ENCODE measurements at places on chromosomes 3 and 15. TPM values are rescaled to one million over a fixed set of nuclear protein-coding genes. Genes with fewer than 3 reads are reported as not detected.

- no peak overlapping the region for H3K4me3 ChIP-seq
- no peak overlapping the region for H3K27ac ChIP-seq
- no peaks in the 10 kb centered on the region for H3K36me3 ChIP-seq
- no peaks in the 10 kb centered on the region for H3K27me3 ChIP-seq
- no peak for DNase-seq
These were observed 64.0 kb downstream of the CHRD start for GRCh38 chr3:184443831-184444230.

- H3K4me1 ChIP-seq: no peaks in the 10 kb centered on the region
- H3K36me3 ChIP-seq: no peaks in the 10 kb centered on the region
- H3K4me3 ChIP-seq: no peak overlapping the region
These were observed 884.6 kb downstream of the AGBL1 start for GRCh38 chr15:86964271-86964670.

The CCNDBP1 gene
- 44.3 TPM for total RNA-seq

DNA sequence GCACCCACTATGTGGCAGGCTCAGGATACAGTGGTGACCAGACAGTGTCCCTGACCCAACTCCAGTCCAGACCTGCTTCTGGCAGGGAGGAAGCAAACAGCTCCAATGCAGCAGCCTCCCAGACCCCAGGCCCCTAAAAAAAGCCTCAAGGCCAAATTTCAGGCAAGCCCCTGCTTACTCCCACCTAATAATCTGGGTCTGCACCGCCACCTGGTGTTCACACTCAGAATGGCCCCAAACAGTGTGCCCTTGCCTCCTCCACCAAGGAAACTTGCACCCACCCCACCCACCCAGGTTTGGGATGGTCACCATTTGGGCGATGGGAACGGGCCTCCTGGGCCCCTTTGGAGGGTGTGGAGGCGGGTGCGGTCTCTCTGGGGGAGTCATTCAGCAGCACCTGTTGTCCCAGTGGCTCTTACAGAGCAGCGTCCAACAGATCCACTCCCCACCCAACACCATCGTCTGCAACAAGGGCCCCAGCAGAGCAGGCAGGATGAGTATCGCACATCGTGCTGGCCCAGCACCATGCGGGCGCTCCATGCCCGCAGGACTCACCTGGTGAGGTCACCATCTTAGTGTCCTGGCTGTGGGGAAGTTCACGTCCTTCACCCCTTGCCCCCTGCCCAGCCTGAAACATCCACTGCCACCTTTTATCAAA lies 17.3 kb downstream of the C3orf18 start:
- H3K36me3 ChIP-seq: no peaks in the 10 kb centered on the region
- H3K4me3 ChIP-seq: no peak overlapping the region
- H3K27ac ChIP-seq: no peak overlapping the region

- peaks cover 19% of the 10 kb centered on the region for H3K4me1 ChIP-seq
- no peak overlapping the region for H3K4me3 ChIP-seq
- no peaks in the 10 kb centered on the region for H3K27me3 ChIP-seq
- no peak overlapping the region for H3K27ac ChIP-seq
- H3K36me3 ChIP-seq: no peaks in the 10 kb centered on the region
These were observed 403.9 kb upstream of the TBL1XR1 start for GRCh38 chr3:177601152-177601551.
